Activated T-cell treated with anti-CD3 and anti-CD28 coated beads, Interleukin-2, amount 50 U/mL, for 72 hours (primary cell): ENCODE measurements at places on chromosomes 2 and 18.

DNA sequence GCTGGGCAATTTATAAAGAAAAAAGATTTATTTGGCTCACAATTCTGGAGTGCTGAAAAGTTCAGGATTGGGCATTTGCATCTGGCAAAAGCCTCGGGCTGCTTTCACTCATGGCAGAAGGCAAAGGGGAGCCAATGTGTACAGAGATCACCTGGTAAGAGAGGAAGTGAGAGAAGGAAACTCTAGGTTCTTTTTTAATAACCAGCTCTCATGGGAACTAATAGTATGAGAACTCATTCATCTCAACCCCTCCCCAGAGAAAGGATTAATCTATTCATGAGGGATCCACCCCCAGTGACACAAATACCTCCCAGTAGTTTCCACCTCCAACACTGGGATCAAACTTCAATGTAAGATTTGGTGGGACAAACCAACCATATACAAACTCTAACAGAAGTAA, 129.0 kb downstream of the EVA1A start:
- DNase-seq, result no peak

GRCh38 chr2:111705239-111705638, 178.8 kb downstream of the ANAPC1 start:
- no peak for DNase-seq

DNA sequence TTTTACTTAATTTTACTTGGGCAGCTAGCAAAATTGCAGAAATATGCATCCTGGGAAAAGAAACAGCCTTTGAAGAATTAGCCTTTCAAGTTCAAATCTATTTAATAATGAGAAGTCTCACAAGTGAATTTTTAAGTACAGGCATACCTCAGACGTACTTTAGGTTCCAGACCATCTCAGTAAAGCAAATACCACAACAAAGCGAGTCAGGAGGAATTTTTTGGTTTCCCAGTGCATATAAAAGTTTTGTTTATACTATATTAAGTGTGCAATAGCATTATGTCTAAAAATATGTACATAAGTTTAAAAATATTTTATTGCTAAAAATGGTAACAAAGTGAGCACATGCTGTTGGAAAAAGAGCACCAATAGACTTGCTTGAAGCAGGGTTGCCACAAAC, 50.8 kb upstream of the TWSG1 start:
- DNase-seq, result no peak

- DNase-seq, result peak; percentile 61
Measured at GRCh38 chr18:77131652-77132368, 773 bp downstream of the MBP start.

DNA sequence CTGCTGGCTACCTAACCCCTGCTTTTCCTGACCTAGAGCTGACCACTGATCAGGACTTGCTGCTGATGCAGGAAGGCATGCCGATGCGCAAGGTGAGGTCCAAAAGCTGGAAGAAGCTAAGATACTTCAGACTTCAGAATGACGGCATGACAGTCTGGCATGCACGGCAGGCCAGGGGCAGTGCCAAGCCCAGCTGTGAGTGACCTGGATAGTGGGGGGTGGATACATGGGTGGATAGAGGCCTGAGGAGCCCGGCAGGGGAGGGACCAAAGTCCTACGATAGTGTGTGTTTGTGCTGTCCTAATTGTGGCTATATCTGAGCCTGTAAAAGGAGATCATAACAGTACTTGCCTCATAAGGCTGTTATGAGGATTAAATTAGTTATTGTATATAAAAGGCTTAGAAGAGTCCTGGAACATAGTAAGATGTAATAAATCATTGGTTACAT, 8.2 kb downstream of the PLCD4 start:
- no peak for DNase-seq

DNA sequence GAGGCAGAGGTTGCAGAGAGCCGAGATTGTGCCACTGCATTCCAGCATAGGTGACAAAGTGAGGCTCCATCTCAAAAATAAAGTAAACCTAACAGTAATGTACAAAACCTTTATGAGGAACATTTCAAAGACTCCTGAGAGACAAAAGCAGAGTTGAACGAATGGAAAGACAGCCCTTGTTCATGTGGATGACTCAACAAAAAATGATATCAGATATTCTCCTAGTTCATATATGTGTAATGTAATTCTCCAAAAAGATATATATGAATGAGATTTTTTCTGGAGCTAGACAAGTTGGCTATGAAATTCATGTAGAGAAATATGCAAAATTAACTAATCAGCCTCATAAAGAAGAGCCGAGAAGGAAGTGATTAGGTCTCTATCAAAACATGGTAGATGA, 61.7 kb downstream of the KIAA1328 start:
- no peak for DNase-seq

DNA sequence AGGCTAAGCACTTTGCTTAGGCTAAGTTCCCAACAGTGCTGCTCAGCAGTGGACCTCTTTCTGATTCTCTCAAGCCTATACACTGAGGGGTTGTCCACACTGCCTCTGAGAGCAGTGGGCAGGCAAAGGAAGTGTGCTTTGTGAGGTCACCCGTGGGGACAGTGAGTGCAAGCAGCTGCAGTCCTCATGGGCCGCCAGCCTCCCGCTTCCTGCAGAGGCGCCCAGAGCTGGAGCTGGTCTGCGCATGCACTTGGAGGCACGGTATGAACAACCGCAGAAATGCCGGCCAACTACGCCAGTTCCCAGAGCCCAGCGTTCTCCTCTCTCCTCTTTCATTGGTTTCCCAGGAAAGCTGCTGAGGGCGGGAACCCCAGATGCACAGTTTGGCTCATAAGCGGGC, 149.5 kb upstream of the DLX2 start:
- DNase-seq, result no peak

- no peak for DNase-seq
Measured at GRCh38 chr2:145987793-145988192, 1467.9 kb upstream of the ZEB2 start.

GRCh38 chr18:22702806-22703205, 230.3 kb upstream of the RBBP8 start:
- DNase-seq, result no peak

DNA sequence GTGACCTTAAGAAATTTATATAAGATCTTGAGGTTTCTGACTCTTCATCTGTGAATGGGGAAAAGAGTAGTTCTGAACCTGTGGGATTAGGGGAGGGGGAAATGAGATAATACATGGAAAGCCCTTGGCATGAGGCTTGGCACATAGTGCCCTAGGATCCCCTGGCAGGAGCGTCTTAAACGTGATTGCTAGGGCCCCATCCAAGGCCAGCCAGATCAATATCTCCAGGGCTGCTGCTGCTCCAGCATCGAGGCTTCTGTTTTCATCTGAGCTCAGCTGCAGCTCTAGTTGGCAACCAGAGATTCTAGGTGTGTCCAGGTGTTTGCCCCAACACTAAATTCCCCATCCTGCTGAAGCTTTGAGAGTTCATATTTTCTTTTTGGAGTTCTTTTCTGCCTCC, 71.0 kb downstream of the IL1R2 start:
- no peak for DNase-seq

GRCh38 chr2:240303896-240304745, 131.3 kb upstream of the GPC1 start:
- DNase-seq, result no peak

GRCh38 chr2:61018798-61019197, 743 bp upstream of the PUS10 start:
- no peak for DNase-seq

- DNase-seq, result no peak
Measured at GRCh38 chr18:12333506-12334290, 25.7 kb downstream of the TUBB6 start.

DNA sequence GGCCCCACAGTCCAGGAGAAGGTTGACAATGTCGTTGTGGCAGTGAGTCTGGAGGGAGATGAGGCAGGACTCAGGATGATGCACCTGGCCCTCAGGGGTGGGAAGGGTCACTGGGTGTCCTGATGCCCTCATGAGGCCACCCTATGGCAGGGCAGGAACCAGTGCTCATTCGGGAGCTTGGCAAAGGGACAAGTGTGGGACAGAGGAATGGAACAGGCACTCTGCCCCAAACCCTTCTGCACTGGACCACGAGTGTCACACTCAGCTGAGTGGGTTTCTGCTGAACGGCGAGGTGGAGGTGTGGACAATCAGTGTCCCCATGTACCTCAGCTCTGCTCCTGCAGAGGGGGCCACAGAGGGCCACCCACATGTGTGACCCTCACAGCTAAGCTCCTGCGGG, 32.0 kb downstream of the ANKMY1 start:
- no peak for DNase-seq

- DNase-seq, result no peak
Measured at GRCh38 chr2:137190411-137191195, 425.3 kb downstream of the THSD7B start.

DNA sequence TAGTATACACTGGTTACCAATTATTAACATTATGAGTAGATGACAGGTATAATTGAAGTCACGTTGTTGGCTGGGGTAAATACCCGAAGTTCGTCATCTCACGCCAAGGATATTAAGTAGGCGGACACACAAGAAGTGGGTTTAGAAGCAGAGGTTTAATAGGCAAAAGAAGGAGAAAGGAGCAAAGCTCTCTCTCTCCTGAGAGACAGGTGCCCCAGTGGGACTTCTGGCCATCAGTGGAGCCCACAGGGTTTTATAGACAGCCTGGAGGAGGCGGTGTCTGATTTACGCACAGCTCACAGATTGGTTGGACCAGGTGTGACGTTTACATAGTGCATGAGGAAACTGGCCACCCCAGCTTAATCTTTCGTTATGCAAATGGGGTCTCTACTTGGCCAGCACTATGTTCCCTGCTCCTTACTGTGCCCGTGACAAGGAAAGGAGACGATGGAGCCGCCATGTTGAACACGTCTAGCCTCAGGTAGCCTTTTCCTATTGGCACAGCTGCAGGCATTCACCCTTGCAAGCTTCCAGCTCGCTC, 128.8 kb upstream of the KYNU start:
- no peak for DNase-seq

- no peak for DNase-seq
Measured at GRCh38 chr2:36615222-36615621, 17.3 kb upstream of the FEZ2 start.

DNA sequence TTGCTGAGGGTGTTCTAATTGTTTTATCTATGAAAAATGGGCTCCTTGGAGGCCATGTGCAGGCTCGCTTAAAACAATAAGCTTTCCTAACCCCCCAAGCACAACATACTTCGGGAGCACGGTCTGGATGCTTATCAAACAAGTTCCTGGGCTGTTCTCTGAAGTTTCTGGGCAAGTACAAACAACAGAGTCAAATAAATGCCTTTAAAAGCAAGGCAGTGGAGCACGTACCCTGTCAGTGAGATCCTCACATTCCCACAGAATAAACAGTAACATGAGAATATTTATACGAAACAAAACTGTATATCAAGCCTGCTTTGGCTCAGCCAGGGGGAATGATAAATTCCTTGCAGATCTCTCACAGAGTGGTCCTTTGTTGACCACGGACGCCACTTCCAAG, 44.8 kb downstream of the FTCDNL1 start:
- DNase-seq, result no peak
